ENCODE measurements at places on chromosomes 5 and 9. TPM values are rescaled to one million over a fixed set of nuclear protein-coding genes. Genes with fewer than 3 reads are reported as not detected.

Gene IFNB1
- not detected for polyA plus RNA-seq

Gene IFT74
- polyA plus RNA-seq, result 50.1 TPM

Gene NUTM2G
- 1.1 TPM for polyA plus RNA-seq

Gene CCDC192
- polyA plus RNA-seq, result 1.5 TPM

- DNase-seq, result no peak
These were observed 120.7 kb upstream of the MVB12B start for GRCh38 chr9:126205845-126206498.

Gene IL3
- not detected for polyA plus RNA-seq

GRCh38 chr9:128374221-128374675 lies 3.1 kb downstream of the URM1 start:
- no peak for DNase-seq

DNA sequence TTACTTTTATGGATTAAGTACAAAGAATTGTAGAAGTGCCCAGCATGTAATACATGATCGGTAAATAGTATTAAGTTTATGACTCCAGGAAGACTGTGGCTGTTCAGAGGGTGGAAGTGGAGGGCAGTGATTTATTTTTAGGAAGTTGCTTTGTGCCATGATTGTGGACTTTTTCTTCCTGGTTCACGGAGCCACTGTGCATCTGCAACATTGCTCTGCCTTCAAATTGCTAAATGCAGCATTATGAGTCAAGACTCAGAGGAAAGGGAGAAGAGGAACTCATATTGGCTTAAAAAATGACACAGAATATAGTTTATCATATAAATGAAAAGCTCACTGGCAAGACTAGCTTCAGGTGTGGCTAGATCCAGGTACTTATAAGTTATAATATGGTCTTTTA lies 301.5 kb downstream of the KCTD16 start:
- no peak for DNase-seq

Gene RASGRF2
- 2.3 TPM for polyA plus RNA-seq

Gene SPTLC1
- polyA plus RNA-seq, result 104 TPM

GRCh38 chr5:68424799-68425537 lies 209.4 kb downstream of the PIK3R1 start:
- no peak for DNase-seq

Gene STK10
- 16.5 TPM for polyA plus RNA-seq

Gene DMRT3
- 1.5 TPM for polyA plus RNA-seq

GRCh38 chr9:2161661-2162060 lies 146.5 kb downstream of the SMARCA2 start:
- DNase-seq, result no peak

DNA sequence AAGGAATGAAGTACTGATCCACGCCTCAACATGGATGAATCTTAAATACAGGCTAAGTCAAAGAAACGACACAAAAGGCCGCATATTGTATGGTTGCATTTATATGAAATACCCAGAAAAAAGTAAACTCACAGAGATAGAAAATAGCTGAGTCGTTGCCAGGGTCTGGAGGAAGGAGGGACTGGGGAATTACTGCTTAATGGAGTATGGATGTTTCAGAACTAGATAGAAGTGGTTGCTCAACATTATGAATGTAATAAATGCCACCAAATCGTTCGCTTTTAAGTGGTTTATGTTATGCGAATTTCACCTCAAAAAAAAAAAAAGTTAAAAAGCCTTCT lies 784 bp upstream of the MSANTD3 start:
- no peak for DNase-seq

DNA sequence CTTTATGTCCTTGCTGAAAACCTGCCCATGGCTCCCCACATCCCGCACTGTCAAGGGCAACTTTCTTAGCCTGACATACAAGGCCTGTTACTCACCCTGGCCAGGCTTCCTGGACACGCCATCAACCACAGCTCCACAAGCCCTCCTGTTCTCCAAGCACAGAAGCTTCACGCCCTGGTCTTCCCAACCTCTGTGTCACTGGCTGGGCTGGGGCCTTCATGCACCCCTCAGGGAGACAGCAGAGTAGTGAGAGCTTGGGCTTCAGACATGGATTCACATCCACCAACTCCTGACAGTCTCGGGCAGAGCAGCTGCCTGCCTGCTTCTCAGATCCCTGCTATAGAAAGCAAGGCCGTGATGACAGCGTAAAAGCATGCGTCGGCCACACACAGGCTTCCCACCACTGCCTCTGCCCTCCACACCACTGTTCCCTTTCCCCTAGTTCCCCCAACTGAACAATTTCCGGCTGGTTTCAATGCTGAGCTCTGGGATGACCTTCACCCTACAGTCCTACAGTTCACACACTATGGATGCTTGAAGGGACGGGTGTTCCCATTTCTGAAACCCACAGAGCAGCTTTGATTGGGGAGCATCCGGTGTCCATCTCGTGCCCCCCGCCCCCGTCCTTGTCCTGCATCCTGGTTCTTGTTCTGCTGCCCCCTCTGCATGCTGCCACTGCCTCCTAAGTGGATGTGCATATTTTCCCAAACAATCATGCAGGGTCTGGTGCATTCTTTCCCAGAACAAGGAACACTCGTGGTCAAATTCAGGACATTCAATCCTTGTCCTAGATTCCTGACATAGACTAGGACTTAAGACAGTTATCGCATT lies 33.4 kb upstream of the ADAMTS2 start:
- DNase-seq, result no peak

Gene ENDOG
- polyA plus RNA-seq, result 6.7 TPM
